ENCODE measurements at places on chromosomes 2 and 18.
A peak's percentile ranks its signal among the peaks of the same experiment; 100 is the strongest.

GRCh38 chr2:71451705-71452104, 1.7 kb upstream of the DYSF start:
- no peak for DNase-seq

- peak; percentile 66 for DNase-seq
Observed at GRCh38 chr2:239381709-239382134, 19.1 kb downstream of the HDAC4 start.

DNA sequence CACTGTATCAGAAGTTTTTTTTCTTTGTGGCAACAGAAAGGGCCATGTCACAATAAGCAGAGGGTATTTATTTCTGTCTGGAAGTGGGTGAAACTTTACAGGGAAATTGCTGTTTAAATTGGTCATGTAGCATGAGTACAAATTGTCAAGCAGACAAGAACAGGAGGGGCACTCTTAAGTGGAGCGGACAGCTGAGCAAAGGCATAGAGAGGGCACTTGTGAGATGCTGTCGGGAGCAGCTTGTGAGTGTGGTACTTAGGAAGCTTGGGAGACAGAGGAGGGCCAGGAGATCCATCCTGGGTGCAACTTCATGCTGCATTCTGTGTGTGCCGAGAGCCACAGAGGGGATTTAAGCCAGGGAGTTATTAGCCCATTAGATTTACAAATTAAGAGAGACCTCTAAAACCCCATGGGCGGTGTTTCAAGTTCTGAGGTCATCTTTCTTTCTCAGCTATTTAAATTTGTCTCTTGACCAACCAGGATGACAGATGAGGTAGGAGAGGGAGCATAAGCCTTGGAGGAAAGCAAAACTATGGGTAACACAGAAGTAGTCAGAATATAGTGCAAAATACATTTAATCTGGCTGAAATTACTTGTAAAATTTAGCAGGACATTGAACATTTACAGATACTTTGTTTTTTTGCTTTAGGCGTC, 30.4 kb downstream of the INPP4A start:
- no peak for DNase-seq

GRCh38 chr2:184504252-184504651, 94.1 kb upstream of the ZNF804A start:
- DNase-seq, result no peak

- DNase-seq, result no peak
Observed at GRCh38 chr2:97673915-97674283, 4.4 kb downstream of the C2orf92 start.

- DNase-seq, result no peak
Observed at GRCh38 chr18:57816208-57816954, 13.3 kb upstream of the ATP8B1 start.

- DNase-seq, result no peak
Observed at GRCh38 chr18:66432636-66433035, 171.3 kb downstream of the CDH19 start.

- no peak for DNase-seq
Observed at GRCh38 chr2:170743530-170744239, 26.5 kb upstream of the ERICH2 start.

DNA sequence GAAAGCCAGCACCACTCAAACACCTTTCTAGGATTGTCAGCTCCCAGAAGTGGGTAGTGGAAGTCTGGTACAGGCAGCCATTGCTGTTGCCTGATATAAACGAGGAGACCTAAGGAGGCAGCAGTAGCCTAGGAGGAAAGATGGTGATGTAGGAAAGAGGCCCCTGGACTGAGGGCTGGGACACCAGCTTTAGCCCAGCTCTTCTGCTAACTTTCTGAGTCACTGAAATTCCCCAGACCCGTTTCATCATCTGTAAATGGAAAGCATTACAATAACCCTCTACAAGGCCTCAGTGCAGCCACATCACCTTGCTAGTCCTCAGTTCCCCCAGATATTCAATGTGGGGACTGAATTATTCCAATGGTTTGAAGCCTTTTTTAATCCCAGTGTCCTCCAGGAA, 336.5 kb downstream of the TNS1 start:
- DNase-seq, result no peak

GRCh38 chr2:184530959-184531358, 67.4 kb upstream of the ZNF804A start:
- DNase-seq, result no peak

DNA sequence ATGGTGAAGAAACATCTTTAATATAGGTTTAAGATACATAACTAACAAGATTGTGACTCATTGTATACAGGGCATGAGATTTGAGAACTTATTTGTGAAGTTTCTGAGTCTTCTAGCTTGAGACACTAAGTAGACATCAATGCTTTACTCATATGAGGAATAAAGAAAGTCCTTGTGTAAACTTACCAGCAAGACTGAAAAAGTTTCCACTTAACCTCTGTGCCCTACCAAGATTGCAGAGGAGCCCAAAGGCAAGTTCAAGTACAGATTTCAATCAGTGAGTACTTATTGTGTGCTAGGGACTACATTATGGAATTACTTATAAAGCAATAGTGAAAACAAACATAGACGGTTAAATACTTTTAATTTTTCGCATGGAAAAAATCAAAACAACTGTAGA, 1041.2 kb upstream of the CELF4 start:
- no peak for DNase-seq

- DNase-seq, result no peak
Observed at GRCh38 chr18:35776473-35776872, 194.9 kb downstream of the GALNT1 start.

DNA sequence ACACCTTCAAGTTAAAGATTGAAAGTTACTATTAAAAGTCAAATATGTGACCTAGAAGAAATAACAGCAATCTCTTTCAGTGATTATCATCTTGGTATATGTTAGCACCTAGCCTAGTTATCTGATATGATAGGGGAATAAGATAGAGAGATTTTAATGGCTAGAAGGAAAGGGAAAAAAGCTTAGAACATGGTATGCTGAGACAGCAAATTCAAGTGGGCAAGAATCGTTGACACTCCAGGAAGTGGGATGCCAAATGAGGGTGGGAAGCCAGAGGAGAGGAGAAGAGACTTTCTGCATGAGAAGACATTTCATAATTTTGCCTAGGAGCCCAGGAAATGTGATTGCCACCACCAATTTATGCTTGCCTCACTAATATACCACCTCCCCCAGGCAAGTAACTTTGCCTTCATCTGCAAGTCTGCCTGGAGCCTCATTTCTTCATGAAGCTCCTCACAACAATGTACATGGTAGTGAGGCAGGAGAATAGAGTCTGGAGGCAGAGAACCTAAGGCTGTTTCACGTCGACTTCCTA, 504.9 kb downstream of the TNS1 start:
- no peak for DNase-seq

DNA sequence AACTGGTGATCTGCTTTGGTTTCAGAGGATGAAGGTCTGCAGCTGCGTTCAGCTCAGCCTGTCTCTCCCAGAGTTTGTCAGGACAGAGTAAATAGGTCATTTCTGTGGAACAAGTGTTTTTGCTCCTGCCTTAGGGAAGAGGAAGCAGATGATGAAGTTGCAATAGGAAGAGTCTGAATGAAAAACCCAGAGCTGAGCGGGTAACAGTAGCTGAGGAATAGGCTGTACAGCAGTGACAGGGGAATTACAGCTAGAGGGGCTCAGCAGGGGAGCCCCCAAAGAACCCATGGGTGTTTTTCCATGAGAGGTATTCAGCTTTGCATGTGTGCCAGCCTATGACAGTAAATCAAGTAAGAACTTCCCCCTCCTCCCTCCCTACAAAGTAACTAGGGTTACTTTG, 10.3 kb upstream of the CYBRD1 start:
- DNase-seq, result no peak

- DNase-seq, result no peak
Observed at GRCh38 chr2:194166818-194167217, 1490.2 kb upstream of the SLC39A10 start.

GRCh38 chr2:74074487-74074886, 73.2 kb downstream of the BOLA3 start:
- DNase-seq, result no peak
